CD4-positive, alpha-beta T cell treated with Interleukin-12 subunit alpha and Interleukin-12 subunit beta, for 1 hour (primary cell): ENCODE measurements at places on chromosomes 6 and 20.
A peak's percentile ranks its signal among the peaks of the same experiment; 100 is the strongest.

GRCh38 chr20:23362392-23363256 lies 642 bp downstream of the GZF1 start:
- DNase-seq = peak; percentile 50

DNA sequence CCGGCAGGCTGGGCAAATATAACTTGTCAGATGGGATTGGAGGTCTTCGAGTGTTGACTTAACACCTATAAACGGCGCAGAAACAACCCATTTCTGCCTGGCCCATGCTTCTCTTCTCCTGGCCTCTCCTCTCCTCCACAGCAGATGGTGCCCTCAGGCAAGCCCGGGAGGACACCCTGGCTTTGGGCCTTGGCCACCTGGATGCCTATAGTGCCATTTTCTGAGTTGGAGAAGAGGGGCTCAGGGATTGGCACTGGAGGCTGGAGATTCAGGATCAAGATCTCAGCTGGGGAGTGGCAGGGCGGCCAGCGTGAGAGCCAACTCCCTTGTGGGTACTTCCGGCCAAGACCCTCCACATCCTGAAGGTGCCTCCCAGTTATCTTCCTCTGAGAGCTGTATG lies 211.9 kb upstream of the PMEPA1 start:
- no peak for DNase-seq

DNA sequence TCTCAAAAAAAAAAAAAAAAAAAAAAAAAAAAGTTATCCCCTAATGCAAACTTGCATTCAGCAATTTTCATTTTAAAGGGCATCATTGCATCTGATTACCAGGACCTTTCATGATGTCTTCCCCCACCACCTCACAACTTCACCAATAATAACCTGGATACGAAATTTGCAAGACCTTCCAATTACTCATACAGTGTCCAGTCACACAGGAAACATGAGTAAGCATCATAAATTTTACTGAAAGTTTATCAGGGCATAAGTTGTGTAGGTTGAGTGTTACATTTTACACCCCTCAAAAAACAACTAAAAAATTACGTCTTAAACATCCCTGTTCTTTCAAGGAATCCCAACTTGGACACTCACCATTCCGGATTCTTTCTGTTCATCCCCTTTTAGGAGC lies 79.1 kb upstream of the ANKEF1 start:
- DNase-seq = no peak

DNA sequence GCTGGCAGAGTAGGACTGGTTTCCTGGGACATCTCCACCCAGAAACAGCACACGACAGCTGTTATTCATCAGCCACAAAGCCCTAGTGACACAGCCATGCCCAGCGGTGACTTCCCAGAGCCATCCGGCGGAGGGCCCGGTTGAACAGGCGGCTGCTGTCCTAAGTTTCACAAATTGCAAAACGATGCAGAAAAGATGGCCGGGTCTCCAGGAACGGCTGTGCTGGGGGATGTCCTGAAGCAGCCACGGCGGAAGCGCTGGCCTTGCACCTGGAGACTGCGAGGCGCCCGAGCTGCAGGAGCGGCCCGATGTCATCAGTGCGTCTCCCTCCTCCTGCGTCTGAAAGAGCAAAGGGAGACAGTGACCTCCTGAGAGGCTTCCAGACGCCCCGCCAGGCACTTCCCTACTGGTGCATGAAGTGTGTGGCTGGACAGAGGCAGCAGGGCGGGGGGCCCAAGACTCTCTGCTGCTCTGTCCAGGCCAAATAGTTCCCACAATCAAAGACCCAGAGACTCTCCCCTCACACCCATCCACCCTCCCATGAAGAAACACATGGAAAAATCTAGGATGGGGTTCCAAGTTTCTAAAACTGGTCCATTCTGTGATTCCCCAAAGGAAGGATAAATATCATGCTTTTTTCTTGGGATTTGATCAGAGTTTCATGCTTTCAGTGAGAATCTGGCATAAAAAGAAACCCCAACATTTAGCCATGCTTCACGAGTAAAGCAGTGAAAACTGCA lies 44.0 kb downstream of the SSR1 start:
- DNase-seq = no peak

DNA sequence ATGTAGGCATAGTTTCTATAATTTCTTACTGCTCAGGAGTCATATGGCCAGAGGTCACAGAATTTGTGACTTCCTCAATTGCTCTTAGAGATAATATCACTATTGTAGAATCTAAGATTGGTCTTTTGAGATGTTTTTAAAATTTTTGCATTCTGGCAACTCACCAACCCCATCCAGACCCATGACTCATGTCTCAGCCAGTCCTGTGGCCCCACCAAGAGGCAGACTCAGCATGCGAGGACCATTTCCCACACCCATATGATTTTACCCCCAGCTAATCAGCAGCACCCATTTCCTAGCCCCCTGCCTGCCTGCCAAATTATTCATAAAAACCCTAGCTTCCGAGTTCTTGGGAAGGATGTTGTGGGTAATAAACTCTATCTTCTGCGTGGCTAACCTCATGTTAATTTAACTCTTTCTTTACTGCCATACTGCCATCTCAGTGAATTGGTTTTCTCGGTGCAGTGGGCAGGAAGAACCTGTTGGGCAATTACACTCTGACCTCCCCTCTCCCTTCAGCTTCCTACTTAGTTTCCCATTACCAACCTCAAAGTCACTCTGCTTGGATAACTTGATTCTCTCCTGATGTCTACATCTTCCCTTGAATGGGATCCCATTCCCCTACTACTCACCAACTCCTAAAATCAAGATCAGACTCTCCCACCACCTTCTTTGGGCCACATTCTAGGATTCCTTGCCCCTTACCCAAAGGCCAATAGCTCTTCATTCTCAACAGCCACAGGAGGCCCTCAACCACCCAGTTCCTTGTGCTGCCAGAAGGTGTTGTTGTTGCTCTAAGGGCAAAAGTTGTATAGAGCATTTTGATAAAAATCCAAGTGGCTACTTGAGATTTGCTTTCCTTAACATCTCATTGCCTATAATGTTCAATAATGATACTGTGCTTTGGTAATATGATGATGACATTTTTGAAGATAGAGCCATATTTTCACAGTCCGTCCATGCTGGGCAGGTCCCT lies 16.2 kb upstream of the IYD start:
- DNase-seq = no peak

GRCh38 chr6:12849809-12850198 lies 133.2 kb downstream of the PHACTR1 start:
- no peak for DNase-seq

DNA sequence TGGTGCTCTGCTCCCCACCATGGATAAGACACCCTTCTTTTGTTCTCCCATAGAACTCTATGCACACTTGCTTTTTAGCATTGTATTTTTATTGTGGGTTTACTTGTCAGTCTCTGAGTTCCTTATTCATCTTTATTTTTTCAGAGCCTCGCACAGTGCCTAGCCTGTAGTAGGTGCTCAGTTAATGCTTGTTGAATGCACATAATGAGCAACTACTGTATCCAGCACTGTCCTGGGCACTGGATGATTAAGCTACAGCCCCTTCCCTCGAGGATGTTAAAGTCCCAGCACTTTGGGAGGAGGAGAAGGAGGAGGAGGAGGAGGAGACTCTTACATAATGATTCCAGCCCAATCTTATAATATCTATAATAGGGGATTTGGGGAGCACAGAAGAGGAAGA lies 16.8 kb downstream of the MMP24 start:
- DNase-seq = no peak

DNA sequence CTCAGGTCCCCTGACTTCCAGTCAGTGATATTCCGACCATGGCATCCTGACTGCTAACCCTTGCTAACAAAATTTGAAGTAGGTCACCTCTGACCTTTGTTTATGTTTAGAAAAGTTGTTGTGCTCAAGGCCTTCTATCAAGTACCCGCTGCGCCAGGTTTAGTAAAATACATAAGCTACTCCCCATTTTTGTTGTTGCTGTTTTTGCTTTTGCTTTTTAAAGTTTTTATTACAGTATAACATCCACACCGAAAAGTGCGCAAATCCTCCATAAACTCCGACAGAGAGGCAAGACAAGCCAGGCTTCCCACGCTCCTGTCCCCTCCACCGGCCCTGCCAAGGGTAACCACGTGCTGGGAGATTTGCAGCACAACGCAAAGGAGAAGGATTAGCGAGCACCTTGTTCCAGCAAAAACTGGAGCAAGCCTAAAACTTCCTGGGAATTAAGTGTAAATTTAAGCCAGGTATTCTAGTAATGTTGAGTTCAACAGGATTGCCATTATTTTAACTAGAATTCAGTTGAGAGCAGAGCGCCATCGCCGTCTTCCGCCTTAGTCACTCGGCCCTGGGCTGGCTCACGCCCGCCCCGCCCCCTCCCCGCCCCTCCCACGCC lies 17.8 kb upstream of the HMGN4 start:
- no peak for DNase-seq

DNA sequence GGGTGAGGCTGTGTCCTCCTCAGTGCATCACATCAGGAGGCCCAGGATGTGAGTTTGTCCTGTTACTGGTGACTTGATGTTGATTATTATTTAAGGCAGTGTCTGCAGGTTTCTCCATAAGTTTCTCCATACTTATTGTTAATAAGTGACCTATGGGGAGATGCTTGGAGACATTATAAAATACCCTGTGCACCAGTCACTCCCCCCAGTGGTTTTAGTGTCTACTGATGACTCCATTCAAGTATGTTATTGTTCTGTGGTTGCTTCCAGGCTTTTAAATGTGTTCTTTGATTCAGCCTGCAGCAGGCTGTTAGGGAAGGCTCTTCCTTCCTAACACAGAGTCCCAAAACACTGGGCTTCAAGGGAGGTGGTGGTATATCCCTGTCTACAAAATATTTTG lies 14.6 kb upstream of the CST3 start:
- DNase-seq = no peak

DNA sequence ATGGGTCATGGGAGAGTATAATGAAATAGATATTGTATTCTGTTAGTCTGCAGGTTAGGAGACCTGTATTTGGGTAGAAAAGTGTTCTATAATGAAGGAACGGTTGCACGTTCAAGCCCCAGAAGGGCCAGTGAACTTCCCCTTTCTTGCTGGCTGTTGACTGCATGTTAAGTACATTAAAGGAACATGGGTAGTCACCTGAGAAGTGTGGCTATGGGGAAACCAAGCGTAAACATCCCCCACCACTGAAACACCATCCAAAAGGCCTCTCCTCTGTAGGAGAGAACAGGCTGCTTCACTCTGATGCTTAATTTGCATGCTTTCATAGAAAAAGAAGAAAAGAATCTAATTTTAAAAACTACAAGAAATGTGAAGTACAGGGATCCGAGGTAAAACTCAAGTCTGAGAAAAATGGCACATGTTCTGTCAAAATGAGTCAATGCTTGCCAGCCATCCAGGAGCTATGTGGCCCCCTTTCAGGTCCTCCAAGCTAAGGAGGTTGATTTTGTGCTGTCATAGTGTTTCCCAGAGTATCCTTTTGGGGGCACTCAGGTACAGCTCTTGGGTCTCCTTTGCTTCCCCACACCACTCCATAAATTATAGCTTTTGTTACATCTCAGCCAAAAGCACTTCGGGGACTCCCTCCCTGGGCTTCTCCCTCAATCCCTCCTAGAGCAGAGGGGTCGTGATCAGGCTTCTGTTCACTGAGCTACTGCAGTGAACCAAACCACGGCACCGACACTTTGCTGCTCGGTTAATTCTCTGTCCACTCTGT lies 283.7 kb upstream of the AGPAT4 start:
- DNase-seq = no peak

- peak; percentile 48 for DNase-seq
These were observed 897 bp downstream of the CHD6 start for GRCh38 chr20:41617059-41617901.

GRCh38 chr6:130381459-130382380 lies 15.9 kb downstream of the TMEM200A start:
- peak; percentile 60 for DNase-seq

DNA sequence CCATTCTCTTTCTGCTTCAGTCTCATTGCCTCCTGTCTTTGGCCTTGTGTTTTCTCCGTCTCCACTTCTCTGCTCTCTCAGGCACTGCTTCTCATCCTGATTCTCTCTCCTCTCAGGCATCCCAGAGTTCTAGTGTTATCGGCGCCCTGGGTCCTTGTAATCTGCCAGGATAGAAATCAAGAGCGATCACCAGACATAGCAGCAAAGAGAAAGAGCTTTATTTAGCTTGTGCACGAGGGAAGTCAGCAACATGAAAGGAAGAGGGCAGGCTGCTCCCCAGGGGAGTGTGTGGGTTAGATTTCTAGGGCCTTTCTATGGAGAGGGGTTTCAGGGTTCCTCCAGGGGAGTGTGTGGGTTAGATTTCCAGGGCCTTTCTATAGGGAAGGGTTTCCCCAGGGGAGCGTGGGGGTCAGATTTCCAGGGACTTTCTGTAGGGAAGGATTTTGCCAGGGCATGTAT lies 32.5 kb downstream of the SUN5 start:
- DNase-seq = peak; percentile 42

DNA sequence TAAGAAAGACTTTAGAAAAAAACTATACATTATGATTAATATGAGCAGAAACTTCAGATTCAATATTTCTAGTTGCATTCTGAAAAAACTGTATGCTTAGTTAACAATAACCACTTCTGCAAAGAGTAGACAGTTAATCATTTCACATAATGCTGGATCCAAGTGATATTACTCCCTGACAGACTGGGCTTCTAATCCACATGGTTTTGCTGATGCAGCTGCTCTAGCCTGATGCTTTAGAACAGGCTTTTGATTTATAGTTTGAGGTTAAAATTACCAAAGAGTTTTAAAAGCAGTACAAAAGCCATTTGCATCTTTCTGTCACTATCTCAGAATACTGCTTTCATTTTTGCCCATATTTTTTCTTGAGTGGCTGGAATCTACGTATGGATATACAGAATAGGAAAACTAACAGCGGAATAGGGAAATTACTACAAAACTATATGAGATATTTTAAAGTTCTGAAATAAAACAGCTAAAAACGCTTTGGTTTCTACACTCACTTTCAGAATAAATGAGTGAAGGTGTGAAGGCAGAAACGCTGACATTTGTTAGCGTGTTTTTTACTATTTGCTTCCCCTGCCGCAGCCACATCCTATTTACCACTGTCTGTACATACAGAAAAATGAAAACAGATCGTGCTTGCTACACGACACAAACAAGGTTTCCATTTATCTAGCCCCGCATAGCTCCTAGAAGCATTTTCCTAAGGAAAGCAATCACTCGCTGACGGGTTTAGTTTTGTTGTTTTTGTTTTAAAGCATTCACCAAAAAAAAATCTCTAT lies 61.7 kb downstream of the METTL24 start:
- no peak for DNase-seq

DNA sequence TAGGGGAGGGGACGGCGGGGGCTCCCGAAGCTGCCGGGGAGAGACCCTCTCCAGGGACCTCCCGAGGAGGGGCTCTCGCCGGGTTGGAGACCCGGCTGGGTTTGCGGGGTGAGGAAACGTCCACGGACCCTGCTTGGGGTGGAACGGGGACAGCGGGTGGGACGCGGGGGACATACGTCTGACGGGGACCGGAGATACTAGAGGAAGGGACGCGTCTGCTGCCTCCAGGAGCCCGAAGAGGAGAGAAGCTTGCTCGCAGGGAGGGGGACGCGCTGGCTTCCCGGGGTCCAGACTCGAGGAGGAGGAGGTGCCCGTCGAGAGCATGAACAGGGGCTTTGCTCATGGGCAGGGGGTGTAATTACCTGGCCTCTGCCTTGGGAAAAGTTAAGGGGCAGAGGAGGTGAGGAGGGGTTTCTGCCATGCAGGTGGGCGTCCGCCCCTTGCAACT lies 593 bp downstream of the DNMT3B start:
- no peak for DNase-seq
